ENCODE measurements at places on chromosomes 4 and X.
A peak's percentile ranks its signal among the peaks of the same experiment; 100 is the strongest.

DNA sequence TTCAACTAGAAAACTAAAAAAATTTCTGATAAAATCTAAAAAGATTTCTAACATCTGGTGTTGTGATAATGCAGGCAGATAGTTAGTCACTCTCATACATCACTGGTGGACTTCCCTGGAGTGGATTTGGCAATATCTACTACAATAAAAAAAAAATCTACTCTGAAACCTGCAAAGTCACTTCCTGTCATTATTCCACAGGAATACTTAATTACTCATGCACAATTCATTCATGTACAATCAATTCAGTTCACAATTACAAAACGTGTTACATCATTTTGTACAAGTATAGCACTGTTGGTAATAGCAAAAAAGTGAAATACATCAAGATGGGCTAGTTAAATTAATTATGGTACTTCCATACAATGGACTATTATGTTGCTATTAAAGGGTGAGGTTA is 16.5 kb upstream of the RHOH start:
- DNase-seq: peak; percentile 75

DNA sequence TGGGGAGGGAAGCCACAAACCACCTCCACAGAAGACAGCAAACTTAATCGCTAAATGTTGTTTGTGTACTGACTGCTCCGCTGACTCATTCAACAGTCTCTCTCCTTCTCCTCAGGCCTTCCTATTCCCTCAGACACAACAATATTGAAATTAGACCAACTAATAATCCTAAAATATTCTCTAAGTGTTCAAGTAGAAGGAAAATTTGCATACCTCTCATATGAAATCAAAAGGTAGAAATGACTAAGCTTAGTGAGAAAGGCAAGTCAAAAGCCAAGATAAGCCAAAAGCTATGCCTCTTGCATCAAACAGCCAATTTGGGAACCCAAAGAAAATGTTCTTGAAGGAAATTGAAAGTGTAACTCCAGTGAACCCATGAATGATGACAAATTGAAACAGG is 75.7 kb upstream of the ARHGAP24 start:
- DNase-seq: no peak

DNA sequence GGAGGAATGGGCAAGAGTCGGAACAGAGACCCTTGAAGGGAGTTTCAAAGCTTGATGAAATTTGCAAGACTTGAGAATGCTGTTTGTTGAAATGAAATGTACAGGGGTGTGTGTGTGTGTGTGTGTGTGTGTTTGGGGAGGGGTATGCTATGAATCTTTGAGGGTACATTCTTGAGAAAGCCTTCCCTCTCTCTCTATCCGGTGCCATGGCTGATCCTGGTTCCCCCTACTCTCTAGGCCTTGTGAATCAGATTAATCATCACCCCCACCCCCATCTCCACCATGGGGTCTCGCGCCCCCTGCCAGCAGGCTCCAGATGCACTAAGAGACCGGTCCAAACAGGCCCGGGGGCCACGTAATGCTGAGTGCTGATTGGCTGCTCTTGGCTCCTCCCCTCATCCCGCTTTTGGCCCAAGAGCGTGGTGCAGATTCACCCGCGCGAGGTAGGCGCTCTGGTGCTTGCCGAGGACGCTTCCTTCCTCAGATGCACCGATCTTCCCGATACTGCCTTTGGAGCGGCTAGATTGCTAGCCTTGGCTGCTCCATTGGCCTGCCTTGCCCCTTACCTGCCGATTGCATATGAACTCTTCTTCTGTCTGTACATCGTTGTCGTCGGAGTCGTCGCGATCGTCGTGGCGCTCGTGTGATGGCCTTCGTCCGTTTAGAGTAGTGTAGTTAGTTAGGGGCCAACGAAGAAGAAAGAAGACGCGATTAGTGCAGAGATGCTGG is at the start of gene HTR2C:
Gene HTR2C, plus strand, starts transcription at position 441 of the 729 bp plus-strand sequence. CDS start 142,851 bp downstream, outside the sequence.
- no peak for DNase-seq

DNA sequence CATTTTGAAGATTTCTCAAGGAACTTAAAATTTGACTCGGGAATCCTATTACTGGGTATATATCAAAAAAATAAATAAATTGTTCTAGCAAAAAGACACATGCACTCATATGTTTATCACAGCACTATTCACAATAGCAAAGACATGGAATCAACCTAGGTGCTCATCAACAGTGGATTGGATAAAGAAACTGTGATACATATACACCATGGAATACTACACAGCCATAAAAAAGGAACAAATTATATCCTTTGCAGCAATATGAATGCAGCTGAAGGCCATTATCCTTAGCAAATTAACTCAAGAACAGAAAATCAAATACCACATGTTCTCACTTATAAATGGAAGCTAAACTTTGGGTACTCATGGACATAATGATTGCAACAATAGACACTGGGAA is 97.4 kb downstream of the CENPC start:
- no peak for DNase-seq

DNA sequence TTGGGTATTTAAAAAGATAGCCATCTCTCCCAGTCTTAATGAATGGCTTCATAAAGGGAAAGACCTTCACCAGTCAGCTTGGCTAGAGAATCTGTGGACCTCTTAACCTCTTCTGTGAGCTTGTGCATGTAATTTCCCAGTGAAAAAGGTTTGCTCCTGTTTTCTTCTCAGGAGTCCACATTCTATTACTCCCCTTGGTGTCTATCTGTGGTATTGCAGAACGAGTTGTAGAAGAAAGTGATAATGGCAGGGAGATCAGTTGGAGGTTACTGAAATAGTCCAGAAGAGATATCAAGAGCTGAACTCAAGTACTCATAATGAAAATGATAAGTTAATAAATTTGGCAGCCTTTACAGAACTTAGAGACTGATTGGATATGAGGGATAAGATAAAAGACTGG is 16.5 kb upstream of the VAMP7 start:
- no peak for DNase-seq

DNA sequence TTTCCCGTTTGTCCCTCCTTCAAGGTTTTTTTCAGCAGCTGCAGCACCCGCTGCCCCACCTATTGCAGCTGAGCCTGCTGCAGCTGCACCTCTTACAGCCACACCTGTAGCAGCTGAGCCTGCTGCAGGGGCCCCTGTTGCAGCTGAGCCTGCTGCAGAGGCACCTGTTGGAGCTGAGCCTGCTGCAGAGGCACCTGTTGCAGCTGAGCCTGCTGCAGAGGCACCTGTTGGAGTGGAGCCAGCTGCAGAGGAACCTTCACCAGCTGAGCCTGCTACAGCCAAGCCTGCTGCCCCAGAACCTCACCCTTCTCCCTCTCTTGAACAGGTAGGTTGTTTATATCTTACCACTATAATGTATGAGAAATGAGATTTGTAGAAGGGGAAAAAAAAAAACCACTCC is 4.5 kb downstream of the PRR27 start:
- no peak for DNase-seq

- DNase-seq: peak; percentile 10
These were observed 584 bp downstream of the TMEM271 start for GRCh38 chr4:575281-576141.
